Activated CD8-positive, alpha-beta memory T cell treated with anti-CD3 and anti-CD28 coated beads, Interleukin-2, amount 10 ng/mL, durations not matched to agents 7 days and 5 days (primary cell): ENCODE measurements at places on chromosomes 6 and 20. TPM values are rescaled to one million over a fixed set of nuclear protein-coding genes. Genes with fewer than 3 reads are reported as not detected.

PAX1 gene
- not detected for total RNA-seq

DNA sequence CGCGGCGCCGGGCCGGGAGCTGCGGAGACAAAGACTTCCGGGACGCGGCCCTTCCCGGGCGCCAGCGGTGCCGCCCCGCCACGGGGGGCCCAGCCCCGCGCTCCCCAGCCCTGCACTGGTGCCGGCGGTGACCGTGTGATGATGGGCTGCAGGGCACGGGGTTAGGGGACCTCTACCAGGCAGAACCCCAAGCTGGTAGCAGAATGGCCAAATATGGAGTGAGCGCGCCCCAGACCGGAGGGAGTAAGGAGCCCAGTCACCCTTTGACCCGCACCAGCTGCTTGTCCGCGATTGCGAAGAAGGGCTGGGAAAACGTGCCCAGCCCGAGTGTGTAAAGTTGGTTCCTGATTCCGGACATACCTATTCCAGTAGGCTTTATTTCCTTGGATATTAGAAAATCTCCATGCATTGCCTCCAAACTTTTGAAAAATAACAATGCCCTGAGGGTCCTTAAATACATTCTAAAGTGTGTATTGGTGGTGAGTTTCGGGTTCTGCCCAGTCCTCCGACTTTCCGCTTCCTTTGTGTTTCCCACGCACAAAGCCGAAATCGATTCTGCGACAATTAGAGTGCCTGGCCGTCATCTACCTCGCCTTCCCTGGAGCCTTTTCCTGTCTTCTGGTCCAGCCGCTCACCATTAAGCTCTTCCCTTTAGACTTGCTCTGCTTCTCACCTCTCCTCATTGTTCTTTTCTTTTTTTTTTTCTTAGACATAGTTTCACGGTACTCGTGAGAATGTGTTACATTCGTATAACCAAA, 1.1 kb downstream of the ABRACL start:
- DNase-seq, result peak; percentile 59

DNA sequence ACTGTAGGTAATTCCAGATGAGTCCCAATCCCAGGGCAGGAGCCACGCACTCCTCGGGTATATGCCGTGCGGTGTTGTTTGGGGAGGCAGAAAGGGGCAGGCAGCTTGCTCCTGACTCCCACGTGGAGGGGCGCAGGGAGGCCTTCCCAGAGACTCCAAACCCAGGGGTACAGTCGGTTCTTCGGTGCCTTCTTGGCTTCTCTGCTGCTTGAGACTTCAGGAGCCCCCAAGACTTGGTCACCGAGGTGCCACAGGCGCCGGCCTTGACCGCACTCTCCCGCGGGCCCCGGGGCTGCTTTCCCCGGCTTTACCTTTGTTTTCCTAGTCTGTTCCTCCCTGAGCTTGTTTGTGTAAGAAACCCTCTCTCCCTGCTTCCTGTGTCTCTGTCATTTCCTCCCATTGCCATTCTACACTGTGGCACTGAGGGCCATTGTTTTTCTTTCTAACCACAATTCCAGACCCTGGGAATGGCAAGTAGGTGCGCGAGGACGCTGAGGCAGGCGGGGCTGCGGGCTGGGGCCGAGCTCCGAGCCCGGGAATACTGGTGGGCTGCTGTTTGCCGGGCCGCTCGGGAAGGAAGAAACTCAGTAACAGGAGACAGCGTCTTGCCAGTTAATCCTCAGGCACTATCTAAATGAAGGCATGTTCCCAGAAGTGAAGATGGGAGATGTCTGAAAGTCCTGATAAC, 215.6 kb upstream of the HEY2 start:
- DNase-seq, result no peak

GRCh38 chr20:62771396-62772102, 24.7 kb upstream of the MRGBP start:
- DNase-seq, result no peak

DNA sequence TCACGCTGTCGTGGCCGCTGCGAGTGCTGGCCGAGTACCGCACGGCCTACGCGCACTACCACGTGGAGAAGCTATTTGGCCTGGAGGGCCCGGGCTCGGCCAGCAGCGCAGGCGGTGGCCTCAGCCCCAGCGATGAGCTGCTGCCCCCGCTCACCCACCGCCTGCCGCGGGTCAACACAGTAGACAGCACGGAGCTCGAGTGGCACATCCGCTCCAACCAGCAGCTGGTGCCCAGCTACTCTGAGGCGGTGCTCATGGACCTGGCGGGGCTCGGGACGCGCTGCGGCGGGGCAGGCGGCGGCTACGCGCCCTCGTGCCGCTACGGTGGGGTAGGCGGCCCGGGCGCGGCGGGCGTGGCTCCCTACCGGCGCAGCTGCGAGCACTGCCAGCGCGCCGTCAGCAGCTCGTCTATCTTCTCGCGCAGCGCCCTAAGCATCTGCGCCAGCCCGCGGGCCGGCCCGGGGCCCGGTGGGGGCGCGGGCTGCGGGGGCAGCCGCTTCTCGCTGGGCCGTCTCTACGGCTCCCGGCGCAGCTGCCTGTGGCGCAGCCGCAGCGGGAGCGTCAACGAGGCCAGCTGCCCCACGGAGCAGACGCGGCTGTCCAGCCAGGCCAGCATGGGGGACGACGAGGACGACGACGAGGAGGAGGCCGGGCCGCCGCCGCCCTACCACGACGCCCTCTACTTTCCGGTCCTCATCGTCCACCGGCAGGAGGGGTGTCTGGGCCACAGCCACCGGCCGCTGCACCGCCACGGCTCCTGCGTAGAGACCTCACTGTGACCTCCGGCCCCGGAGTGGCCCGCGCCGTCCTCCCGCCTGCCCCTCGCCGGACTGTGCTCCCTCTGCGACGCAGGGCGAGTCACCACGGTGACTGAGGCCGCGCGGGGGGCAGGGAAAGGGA, 5.7 kb downstream of the TMEM151B start:
- no peak for DNase-seq

DNA sequence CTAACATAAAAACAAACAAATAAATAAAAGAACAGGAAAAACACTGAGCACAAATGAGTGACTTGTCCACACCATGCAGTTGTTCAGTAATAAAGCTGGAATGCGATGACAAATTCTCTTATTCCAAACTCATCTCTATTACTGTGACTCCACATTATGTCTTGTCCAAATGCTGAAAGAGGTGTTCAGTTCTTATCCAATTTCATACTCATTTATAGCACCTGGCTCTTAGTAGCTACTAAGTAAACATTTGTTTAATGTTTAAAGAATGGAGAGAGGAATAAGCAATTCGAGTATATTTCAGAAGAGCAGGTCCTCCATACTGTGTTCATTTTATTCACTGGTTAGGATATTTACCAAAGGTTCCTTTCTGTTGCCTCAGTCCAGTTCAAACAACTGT, 439.0 kb upstream of the JAG1 start:
- no peak for DNase-seq
